Breast epithelium (tissue), 4 donors: ENCODE measurements at places on chromosomes 11 and 22.
A peak's percentile ranks its signal among the peaks of the same experiment; 100 is the strongest.

DNA sequence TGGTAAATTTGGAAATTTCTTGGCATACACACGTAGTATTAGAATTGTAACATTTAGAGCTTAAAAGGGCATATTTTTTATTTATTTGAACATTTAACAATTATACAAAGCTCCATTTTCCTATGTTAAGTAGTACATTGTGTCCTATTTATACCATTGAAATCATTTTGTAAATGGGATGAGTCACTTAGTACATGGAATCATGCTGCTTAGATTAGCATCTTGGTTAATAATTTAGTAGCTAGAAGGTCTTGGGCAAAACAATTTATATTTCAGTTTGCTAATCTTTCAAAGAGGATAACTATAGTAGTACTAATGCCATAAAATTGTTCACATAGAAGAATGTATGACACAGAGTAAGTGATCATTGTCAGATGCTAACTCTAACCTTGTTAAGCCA lies 450.1 kb upstream of the LUZP2 start:
- no peaks in the 10 kb centered on the region for H3K4me1 ChIP-seq
- no peaks in the 10 kb centered on the region for H3K36me3 ChIP-seq
- no peaks in the 10 kb centered on the region for H3K27me3 ChIP-seq
- DNase-seq = no peak
- no peak overlapping the region for H3K4me3 ChIP-seq

DNA sequence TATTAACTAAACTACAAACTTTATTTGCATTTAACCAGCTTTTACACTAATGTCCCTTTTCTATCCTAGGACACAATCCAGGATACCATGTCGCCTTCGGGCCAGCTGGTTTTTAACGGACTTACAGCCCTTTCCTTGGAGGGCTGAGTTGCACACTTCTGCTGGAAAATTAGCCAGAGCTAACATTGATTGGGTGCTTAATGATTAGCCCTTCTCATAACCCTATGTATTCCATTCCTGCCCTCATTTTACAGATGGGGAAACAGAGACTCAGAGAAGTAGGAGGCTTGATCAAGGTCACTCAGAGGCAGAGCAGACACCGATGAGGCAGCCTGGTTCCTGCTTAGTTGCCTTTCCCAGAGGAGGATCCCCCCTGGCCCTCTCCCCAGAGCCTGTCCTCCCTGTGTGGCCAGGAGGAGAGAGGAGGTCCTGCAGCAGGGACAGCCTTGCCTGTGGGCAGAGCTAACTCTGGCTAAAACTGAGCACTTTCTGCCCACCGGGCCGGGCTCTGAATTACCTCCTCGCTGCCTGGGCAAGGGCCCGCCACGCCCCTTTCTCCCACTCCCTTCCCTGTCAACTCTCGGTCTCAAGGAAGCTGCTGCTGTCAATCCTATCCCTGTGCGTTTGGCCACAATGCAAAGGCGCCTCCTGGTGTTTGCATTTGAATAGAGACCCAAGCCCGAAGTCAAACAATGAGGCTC lies 59.6 kb upstream of the PAX6 start:
- H3K36me3 ChIP-seq = no peaks in the 10 kb centered on the region
- peaks cover 13% of the 10 kb centered on the region for H3K27me3 ChIP-seq

- no peaks in the 10 kb centered on the region for H3K4me1 ChIP-seq
- DNase-seq = no peak
- H3K27me3 ChIP-seq = no peaks in the 10 kb centered on the region
- H3K27ac ChIP-seq = no peak overlapping the region
- H3K36me3 ChIP-seq = no peaks in the 10 kb centered on the region
Measured at GRCh38 chr11:122749005-122749687, 89.2 kb upstream of the CRTAM start.

DNA sequence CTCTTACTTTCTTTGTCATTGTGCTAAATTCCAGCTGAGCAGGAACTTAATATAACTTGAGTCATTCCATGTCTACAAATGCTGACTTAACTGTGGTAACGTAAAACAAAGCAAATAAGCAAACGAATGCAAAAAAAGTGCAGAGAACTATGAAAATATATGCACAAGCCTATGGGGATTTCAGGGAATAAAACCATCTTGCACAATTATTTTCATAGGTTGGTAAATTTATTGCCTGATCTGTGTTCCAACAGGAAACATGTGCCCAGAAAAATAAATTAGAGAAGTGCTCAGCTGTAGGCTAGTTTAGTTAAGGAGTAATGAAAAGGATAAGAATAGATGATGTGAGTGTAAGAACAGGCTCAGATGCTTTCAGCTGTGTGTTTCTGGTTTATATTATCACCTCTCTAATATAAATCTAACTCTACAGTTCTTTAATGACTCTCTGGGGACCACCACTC lies 1169.3 kb downstream of the LRRC4C start:
- H3K4me1 ChIP-seq = no peaks in the 10 kb centered on the region
- peak overlapping the region; percentile 12 for H3K27ac ChIP-seq
- H3K4me3 ChIP-seq = peak overlapping the region; percentile 49
- no peaks in the 10 kb centered on the region for H3K36me3 ChIP-seq
- no peak for DNase-seq
- H3K27me3 ChIP-seq = no peaks in the 10 kb centered on the region

- no peaks in the 10 kb centered on the region for H3K4me1 ChIP-seq
- no peak overlapping the region for H3K4me3 ChIP-seq
- H3K27me3 ChIP-seq = no peaks in the 10 kb centered on the region
- H3K27ac ChIP-seq = no peak overlapping the region
Measured at GRCh38 chr11:108713076-108713790, 48.4 kb downstream of the DDX10 start.
